ENCODE measurements at places on chromosomes 3 and 15.

GRCh38 chr15:41048397-41048796, 67.7 kb downstream of the INO80 start:
- no peak for DNase-seq

- DNase-seq = no peak
These were observed 12.2 kb downstream of the EIF4E3 start for GRCh38 chr3:71713041-71713440.

DNA sequence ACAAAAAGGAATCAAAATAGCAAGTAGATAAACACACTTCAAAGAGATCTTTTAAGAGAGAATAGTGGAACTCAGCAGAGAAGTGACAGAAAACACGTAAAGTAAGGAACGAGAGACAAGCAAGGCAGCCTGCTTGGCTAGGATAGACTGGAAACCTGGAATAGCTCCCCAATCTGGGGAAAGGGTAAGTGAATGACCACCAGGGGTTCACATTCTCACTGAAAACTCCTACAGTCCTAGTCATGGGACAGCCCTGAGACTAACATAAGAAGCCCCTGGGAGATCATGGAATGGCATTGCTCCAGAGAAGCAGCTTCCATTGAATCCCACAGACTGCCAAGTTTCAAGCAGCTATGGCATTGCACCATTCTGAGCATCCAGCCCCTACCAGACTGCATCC, 363.6 kb upstream of the ARPP21 start:
- no peak for DNase-seq

GRCh38 chr3:95612611-95613010, 1201.8 kb upstream of the EPHA6 start:
- DNase-seq = no peak

DNA sequence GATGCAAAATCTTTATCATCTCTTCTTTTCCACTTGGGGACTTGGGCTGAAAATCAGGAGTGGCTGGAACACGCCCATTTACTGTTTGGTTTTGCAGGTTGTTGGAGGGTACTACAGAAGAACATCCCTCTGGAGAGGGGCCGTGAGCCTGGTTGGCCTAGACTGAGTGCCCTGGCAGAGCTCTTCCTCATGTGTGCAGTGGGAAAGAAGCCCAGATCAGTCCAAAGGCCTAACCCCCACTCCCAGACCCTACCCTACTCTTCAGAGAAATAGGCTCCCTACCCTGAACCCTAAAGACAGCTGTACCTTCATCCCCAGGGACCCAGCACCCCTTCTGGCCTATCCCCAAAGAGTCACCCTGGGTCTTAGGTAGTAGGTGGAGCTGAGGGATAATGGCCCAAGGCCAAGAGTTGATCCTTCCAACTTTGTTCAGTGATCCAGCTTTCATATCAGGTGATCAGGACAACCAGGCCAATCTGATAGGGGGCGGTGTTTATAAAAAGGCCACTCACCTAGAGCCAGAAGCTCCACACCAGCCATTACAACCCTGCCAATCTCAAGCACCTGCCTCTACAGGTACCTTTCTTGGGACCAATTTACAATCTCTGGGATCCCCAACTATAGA, at the start of gene CYP1A2:
Gene CYP1A2 (plus strand): TSS at position 524 of the 625 bp plus-strand sequence. CDS start 894 bp downstream, outside the sequence.
- DNase-seq = no peak

DNA sequence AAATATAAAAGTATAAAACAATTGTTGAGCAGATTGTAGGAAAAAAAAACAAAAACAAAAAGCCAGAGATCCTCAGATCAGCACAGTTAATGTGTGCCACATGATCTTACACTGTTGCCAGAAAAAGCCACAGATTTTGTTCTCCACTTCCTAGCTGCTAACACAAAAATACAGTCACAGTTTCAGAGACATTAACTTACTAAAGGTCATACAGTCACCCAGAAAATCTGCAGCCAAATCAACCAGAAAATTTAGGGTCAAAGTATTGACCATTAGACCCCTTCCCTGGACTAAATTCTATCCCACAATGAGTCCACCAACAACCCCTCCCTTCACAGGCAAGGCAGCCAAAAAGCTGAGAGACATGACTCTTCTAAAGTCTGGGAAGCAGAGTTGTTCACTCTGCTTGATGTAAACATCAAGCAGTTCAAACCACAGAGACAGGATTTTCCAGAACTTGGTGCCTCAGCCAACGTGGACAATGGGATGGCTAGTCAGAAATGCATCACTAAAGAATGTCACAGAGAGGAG, 59.1 kb downstream of the SST start:
- DNase-seq = no peak

- no peak for DNase-seq
These were observed 318.6 kb upstream of the LRRFIP2 start for GRCh38 chr3:37492977-37493471.

- no peak for DNase-seq
These were observed 11.7 kb upstream of the STARD5 start for GRCh38 chr15:81335631-81336030.

GRCh38 chr3:14393440-14394106, 8.8 kb upstream of the SLC6A6 start:
- no peak for DNase-seq

DNA sequence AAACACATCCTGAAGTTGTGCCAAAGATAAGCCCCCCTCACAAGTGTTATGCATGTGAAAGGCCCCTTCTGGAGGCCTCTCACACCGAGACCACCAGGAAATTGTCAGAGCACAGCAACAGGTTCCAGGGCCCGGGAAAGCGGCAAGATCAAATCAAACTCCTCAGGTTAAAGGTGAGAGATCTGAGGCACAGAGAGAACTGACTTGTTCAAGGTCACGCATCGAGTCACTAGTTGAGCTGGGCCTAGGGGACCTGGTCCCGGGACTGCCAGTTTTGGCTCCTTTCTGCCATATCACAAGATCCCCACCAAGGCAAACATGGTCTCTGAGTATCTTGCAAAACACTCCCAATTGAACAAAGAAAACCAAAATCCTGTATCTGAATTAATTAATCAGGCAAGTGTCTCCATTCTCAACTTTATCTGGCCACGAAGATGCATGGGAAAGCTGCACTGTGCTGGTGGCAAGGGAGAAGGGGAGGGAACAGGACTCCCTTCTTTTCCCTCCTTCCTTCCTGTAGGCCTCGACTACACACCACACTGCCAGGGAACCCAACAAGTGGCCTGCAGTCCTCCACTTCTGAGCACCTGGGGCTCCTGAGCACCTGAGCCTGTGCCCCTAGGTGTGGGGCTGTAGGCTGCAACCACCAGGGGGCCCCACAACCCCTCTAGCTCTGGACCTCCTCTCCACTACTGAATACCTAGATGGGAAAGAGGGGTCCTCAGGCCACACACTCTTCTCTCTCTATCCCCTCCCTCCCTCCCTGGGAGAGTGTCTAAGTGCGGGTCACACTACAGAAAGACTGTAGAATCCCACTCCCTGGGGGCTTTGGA, 37.3 kb downstream of the ANP32A start:
- peak; percentile 74 for DNase-seq

DNA sequence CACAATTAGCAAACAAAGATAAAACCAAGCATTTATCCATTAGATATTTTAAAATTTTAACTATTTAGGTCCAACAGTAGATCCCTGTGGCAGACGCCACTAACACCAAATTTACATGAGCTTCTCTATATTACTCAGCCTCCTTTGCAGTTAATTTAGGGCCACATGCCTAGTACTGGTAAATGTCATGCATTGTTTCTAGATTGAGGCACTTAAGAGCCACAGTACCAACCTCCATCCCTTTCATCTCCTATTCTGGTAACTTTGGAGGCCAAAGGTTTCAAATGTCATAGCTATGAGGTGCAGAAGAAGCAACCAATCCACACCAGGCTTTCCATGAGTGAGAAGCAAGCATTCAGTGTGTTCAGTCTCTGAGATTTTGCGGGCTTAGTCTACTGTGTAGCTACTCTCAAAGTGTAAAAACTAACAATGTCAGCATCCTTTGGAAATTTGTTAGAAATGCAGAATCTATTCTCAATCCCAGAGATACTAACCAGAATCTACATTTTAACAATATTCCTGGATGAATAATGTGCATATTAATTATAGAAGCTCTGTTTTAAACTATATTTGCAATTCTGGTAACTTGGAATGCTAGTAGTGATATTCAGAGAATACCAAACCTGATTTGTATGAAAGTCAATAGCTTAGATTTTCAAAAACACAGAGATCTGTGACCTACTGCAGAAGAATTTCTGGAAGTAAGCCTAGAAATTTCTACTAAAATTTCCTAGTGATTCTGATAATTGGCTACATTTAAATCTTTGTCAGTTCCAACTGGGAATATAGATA, 206.3 kb upstream of the CD96 start:
- DNase-seq = no peak

DNA sequence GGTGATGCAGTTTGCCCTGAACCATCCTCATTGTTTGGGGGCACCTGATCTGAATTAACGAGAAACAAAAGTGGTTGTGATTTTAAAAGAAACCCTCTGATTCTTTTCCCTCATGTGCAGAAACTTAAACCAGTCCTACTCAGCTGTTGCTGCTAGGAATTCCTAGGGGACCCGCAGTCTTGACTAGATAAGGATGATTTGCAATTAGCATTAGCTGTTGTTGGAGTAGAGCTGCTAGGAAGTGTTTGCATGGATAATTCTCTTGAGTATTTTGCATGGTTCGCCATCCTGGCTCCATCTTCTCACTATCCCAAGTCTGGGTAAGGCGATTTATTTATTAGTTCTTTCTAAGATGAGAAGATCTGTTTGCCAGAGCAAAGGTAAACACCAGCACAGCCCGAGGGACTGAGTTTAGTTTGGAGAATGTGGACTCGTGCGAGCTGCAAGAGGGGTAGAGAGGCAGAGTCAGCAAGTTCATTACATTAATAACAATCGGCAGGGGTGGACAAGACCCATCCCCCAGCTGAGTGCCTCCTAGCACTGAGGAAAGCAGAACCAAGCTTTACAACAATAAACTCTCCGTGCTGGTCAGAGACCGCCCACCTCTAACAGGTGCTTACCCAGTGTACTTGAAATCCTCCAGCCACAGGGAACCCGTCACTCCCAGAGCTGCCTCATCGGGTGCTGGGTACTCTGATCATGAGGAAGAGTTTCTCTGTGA, 4.1 kb downstream of the FGD5 start:
- DNase-seq = no peak

- DNase-seq = no peak
These were observed 52.3 kb downstream of the ABHD2 start for GRCh38 chr15:89140595-89140994.

DNA sequence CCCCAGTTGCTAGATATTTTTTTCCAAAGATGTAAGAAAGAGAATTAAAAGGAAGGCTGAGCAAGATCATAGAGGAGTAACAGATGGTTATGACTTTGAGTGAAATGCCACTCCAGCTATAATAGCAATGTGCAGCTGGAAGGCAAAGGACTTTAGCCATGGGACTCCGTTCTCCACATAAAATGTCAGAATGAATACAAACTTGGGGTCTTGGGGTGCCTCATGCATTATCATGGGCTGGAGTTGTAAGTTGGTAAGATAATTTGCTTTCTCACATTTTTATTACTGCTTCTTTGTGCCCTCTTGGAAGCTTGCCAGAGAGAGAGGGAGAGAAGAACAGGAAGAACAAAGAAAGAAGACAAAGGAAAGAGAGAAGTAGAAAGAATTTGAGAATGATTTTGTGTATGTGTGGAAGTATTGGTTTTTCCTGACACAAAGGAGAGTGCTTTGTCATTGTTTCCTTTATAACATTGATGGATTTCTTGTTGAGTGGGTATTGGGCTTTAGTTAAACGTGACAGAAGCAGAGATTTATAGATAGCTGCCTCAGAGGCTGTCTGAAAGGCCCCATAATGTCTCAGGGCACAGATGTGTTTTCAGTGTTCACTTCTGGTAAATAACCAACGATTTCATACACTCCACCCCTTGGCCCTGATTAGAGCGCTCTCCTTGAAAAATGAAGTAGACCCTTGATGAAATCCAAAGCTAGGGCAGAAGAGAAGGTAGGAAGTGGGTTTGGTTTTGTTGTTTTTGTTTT, 715.3 kb downstream of the NR2F2 start:
- DNase-seq = no peak

GRCh38 chr15:97903971-97904572, 56.4 kb upstream of the ARRDC4 start:
- DNase-seq = no peak
